CD4-positive, alpha-beta T cell treated with Interleukin-2 at 100 ng/mL for 4 hours (primary cell): ENCODE measurements at places on chromosomes 1 and 21.

GRCh38 chr1:39576016-39576657 is 453 bp downstream of the PABPC4 start:
- DNase-seq, result peak; percentile 24

DNA sequence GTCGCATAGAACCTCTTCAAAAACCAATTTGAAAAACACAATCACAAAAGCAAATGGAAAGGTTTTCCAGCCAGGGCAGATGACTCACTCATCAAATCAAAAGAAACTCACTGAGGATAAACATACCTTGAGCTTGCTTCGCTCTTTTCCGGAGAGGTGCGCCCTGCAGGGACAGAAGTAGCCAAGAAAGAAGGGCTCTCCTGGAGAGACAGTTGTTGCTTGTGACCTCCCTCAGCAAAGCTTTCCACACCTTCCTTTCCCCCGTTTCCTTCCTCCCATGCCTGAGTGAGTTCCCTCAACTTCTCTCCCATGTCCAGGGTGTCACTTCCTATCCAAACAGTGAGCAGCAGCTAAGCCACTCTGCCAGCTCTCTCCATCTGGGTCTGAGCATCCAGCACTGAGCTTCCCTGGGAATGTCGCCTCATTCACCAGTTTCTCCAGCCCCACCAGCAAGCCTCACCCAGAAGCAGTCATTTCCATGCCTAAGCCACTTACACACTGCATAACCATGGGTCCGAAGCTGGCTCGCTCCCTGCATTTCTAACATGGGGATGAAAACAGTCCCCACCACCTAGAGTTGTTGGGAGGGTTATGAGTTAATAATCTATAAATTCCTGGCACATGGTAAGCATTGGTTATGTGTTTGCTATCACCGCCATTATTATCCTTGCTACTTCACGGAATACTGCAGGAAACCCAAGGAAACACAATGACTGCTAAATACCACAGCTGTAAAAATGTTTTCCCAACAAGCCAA is 75.0 kb downstream of the PTPN14 start:
- DNase-seq, result no peak

GRCh38 chr1:81158592-81158991 is 642.1 kb upstream of the ADGRL2 start:
- no peak for DNase-seq

DNA sequence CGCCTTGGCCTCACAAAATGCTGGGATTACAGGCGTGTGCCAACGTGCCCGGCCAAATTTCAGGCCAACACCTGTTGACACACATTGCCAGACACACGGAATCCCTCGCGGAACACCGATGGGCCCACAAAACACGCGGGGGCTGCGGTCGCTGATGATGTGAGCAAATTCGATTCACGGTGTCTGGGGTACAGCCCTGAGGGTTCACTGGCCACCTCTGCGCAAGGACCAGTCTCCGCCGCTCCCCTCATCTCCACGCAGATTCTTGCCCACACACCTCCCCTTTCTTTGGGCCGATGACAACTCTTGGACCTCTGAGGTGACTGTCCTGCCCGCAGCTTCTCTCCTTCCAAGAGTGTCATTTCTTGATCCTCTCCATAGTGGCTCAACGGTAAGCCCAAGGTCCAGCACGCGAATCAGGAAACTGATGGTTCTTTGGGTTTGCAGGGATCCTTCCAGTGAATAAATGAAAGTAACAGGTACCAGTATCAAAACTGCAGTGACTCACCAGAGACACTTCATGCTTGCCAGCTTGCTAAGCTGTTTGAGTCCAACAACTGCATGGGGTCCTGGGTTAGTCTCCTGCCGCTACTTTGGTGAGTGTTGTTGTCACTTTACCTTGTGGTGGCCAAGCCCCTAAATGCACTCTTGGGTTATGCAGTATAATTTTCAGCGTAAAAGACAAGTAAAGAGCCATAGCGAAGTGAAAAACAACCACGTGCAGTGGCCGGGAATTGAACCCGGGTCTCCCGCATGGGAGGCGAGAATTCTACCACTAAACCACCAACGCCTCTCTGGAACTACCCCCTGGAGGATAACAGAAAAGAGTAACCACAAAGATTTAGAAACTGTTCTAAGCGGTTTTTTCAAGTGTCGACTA is 11.0 kb upstream of the RNU1-3 start:
- peak; percentile 59 for DNase-seq

DNA sequence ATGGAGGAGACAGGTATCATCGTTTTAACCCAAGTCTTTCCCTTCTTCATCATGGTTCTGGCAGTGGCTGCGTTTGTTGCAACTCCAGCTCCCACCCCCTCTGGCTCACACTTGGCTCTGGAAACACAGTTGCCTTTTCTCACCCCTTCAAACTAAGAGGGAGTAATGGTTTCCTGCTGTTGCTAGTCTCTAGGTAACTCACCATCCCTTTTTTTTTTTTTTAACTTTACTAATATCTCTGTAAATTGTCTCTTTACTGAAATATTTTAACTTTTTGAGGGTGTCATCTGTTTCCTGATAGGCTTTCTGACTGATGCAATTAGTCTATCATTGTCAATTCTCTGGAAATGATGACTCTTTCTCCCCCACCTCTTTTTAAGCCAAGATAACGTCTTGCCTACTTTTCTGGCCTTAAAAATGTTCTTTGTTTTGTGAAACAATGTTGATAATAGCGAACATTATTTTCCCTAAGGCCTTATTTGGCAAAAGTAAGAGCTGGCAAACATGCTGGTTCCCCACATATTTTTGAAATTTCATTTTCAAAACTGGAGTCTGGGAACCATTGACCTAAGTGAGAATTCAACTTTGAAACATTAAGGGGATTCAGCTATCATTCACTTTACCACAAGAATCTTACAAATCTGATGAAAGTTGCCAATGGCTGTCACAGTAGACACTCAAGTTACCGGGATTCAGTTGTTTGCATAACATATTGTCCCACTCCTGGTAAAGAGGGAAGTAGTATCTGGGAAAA is 85.3 kb downstream of the LEPR start:
- DNase-seq, result no peak
